ENCODE measurements at places on chromosomes 7 and 10. TPM values are rescaled to one million over a fixed set of nuclear protein-coding genes. Genes with fewer than 3 reads are reported as not detected.

Gene KIF11
- 14.6 TPM for total RNA-seq

DNA sequence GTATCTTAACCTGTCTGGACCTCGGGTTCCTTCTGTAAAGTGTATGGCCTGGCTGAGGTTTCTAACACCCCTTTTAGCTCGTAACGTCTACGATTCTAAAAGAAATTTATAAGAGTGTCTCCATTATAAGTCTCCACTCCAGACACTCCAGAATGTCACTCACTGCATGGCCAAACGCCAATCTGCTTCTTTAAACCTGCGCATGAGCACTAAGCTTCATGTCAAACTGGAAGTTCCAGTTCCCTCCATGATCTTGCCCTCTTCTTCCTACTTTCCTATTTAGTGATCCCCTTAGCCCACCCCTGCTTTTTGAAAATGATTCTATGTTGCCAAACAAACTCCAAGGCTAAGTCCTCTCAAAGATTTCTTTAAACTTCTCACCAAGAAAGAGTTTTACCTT lies 241.4 kb upstream of the NPVF start:
- DNase-seq: no peak

Gene HSPA12A
- total RNA-seq: 20.6 TPM

GRCh38 chr7:129828989-129829736 lies 123.6 kb downstream of the UBE2H start:
- DNase-seq: no peak

Gene PPP1R17
- not detected for total RNA-seq
